ENCODE measurements at places on chromosomes 5 and 9.

GRCh38 chr5:56056875-56057274 lies 62.1 kb upstream of the IL6ST start:
- DNase-seq: no peak

DNA sequence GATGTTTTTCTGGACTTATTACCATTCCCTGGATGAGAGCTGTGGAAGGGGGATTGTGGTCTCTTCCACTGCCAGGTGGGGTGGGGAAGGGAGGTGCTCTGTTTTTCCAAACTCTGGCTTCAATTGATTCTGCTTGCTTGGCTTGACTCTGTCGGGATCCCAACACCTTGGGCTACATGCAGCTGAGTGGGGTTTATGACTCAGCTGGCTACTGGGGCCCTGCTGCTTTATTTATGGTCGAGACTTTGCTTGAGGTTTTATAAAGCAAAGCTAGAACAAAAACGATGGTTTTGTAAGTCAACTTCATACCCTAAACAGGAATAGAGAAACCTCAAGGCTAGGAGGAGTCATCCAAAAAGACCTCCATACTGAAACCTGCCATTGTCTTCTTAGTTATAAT lies 76.3 kb downstream of the AOPEP start:
- no peak for DNase-seq

DNA sequence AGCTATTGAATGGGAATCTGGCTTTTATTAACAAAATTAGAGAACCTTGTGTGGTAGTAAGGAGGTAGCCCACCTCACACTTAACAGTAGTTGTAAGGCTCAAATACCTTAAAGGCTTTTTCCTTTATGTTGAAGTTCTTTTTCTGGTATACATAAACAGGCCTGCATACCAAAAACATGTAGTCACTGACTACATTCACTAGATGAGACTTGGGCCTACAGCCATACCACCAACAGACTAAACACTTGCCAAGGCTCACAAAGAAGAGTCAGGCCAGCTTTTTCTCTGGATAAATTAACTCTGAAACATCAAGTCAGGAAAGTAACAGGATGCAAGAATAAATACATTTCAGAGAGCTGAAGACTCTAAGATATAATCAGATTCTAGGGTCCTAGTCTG lies 78.6 kb upstream of the MPDZ start:
- DNase-seq: no peak

GRCh38 chr5:146151970-146152369 lies 30.5 kb downstream of the LARS1 start:
- DNase-seq: no peak

DNA sequence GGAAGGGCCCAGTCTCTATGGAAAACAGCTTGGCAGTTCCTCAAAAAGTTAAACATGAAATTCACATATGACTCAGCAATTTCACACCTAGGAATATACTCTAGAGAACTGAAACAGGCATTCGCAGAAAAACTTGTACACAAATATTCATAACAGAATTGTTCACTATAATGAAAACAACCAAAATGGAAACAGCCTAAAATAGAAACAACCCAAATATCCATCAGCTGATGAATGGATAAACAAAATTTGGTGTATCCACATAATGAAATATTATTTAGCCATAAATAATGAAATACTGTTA lies 4.8 kb upstream of the GPR150 start:
- no peak for DNase-seq

DNA sequence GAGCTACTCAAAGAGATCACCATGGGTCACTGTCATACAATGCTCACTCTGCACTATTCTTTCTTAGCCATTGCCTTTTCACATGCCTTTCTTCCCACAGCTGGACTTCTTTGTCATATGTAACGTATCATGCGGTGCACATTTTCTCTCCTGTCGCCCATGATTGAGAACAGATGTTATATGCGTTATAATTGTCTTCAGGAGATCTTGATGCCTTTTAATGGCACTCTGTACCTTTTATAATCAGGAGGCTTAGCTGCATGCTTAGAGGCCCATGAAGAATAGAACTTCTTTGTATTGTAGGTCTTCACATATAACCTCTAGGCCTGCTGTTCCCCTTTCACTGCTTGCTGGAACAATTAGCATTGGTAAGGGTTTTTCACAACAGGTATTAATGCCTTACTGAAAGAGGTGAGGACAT lies 436.1 kb downstream of the CDH10 start:
- DNase-seq: no peak

DNA sequence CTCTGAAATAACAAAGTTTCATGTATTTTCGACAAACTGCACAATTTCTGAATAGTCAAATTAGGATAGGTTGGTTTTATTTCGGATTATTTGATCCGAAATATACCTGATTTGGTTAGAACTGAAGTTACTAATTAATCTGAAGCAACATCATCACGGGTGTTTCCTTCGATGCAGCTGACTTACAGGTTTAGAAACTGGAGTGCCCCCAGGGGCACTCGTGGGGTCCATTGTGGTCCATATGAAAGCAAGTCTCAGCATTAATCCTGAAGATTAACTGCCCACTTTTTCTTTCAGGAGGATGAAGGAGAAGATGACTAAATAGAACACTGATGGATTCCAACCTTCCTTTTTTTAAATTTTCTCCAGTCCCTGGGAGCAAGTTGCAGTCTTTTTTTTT lies 5.3 kb downstream of the SET start:
- DNase-seq: no peak

- DNase-seq: no peak
These were observed 204.0 kb downstream of the DNAH5 start for GRCh38 chr5:13740471-13740870.

DNA sequence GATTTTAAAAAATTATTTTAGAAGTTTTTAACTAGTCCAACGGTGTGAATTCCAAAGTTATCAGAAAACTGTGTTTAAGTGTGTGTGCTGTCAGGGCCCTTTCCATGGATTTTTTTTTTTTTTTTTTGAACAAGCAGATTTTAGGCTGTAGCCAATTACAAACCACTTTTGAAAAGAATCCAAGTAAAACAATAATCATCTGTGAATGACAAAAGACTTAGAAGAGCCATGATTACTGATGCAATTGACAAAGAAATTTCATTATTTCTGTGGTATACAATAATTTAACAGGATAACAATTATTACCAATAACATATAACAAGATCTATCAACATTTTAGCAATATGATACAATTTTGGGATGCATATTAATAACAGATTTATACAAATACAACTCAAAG lies 16.2 kb upstream of the PAIP1 start:
- DNase-seq: no peak

- DNase-seq: no peak
These were observed 36.5 kb upstream of the HSPA9 start for GRCh38 chr5:138611678-138612218.

GRCh38 chr5:38381361-38381760 lies 123.0 kb downstream of the EGFLAM start:
- DNase-seq: no peak

- DNase-seq: no peak
These were observed 618.4 kb upstream of the RIOK2 start for GRCh38 chr5:97801461-97801860.

GRCh38 chr5:31825518-31826068 lies 186.7 kb downstream of the PDZD2 start:
- DNase-seq: peak; percentile 8

DNA sequence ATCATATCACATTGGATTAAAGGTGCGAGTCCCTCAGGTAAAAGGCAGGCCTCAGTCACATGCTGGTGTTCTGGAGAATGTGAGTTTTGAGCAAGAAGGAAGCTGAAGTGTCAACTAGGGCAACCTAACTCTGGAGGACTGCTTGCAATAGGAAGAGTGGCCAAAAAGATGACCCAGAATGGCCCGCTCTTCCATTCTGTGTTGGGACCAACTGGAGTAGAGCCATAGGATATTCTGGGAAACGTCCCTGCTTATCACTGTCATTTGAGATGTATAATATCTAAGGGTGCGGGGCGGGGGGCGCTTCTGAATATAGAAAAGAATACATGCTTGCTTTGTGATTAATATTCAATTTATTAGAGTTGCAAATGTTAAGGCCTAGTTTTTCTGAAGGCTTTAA lies 7.1 kb upstream of the TRIM7 start:
- DNase-seq: no peak
